ENCODE measurements at places on chromosomes 6 and 20.

DNA sequence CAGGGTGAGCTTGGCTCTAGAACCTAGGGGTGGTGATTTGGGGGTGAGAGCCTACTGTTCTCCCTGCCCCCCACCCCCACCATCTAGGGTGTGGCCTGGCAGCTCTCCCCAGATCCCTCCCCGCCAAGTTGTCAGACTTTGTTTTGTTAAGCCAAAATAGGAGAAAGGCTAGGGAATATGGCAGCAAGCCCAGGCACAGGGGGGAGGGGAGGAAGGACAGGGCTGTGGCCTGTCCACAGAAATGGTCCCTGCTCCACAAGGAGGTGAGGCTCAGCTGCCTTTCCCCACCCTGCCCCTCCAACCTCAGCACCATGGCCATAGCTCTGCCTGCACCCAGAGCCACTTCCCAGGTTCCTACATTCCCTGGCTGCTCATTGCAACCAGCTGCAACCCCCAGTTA lies 17.2 kb downstream of the SCUBE3 start:
- DNase-seq = no peak

- no peak for DNase-seq
These were observed 8.0 kb upstream of the PERP start for GRCh38 chr6:138115201-138115600.

- DNase-seq = no peak
These were observed 65.2 kb downstream of the STX11 start for GRCh38 chr6:144215402-144215931.

- no peak for DNase-seq
These were observed 26.4 kb upstream of the BHLHE23 start for GRCh38 chr20:63032861-63033793.

GRCh38 chr20:6034134-6034969 lies 19.5 kb downstream of the LRRN4 start:
- no peak for DNase-seq

GRCh38 chr6:86152546-86152945 lies 509.9 kb upstream of the SYNCRIP start:
- no peak for DNase-seq

GRCh38 chr6:155103816-155104366 lies 108.8 kb downstream of the TIAM2 start:
- no peak for DNase-seq

DNA sequence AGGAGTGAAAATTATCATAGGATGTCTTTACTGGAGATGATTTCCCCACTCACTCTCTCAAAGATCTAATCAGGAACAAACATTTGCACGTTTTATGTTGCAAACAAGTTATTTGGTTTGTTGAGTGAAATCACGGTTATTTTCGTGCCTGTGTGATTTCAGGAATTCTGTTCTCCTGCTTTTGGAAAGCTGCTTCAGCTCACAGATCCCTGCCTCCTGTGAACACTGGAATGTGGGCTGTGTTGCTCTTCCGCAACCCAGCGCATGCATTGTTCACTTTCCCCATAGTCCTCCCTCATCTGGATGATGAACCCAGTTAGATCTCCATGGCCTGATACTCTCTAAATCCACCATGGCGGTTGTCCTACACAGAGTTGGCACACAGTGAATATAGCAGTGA lies 91.0 kb downstream of the PLEKHG1 start:
- no peak for DNase-seq

GRCh38 chr20:24806705-24807676 lies 142.1 kb upstream of the CST7 start:
- no peak for DNase-seq

DNA sequence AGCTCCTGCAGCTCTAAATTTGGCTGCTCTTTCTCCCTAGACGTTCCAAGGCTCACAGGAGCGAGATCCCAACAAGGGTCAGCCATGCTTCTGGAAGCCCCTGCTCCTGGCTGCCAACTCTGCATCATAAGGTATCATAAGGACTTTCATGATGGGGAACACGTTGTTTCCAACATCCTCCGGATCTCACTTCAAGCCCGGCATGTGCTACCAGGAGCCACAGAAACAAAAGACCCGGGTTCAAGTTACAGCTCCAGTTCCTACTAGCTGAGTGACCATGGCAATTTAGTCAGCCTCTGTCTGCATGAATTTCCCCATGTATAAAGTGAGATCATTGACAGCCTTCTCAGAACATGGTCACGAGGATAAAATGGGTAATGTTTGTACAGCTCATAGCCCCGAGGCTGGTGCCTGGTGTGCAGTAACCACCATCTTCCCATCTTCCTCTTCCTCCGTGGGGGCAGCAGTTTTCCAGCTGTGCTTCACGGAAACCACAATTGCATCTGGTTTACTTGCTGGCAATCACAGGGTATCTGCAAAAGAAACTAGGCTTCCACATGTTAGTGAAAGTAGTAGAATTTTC lies 209.0 kb upstream of the ECI2 start:
- no peak for DNase-seq

DNA sequence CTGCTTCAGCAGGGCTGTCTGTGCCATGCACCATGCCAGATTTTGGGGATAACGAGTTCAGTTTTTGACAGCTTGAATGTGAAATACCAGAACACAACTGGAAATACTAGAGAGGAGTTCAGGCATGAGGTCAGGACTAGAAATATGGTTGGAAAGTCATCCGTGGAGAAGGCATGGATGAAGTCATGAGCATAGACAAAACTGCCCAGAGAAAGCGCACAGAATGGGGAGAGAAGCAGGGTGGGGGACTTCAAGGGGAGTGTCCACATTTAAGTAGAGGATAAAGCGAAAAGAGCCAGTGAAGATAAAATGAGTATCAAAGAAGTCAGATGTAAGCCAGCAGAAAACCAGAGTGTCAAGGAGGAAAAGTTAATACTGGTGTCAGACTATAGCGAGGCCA lies 653.4 kb upstream of the ARID1B start:
- no peak for DNase-seq

- DNase-seq = no peak
These were observed 4.6 kb downstream of the SGK2 start for GRCh38 chr20:43563429-43563828.

GRCh38 chr6:110068592-110068967 lies 90.5 kb downstream of the GPR6 start:
- DNase-seq = no peak

GRCh38 chr6:115796061-115796460 lies 264.6 kb downstream of the FRK start:
- DNase-seq = no peak

- DNase-seq = no peak
These were observed 14.9 kb downstream of the TREML2 start for GRCh38 chr6:41186031-41186562.

- DNase-seq = no peak
These were observed 190.6 kb downstream of the MANEA start for GRCh38 chr6:95767897-95768463.

DNA sequence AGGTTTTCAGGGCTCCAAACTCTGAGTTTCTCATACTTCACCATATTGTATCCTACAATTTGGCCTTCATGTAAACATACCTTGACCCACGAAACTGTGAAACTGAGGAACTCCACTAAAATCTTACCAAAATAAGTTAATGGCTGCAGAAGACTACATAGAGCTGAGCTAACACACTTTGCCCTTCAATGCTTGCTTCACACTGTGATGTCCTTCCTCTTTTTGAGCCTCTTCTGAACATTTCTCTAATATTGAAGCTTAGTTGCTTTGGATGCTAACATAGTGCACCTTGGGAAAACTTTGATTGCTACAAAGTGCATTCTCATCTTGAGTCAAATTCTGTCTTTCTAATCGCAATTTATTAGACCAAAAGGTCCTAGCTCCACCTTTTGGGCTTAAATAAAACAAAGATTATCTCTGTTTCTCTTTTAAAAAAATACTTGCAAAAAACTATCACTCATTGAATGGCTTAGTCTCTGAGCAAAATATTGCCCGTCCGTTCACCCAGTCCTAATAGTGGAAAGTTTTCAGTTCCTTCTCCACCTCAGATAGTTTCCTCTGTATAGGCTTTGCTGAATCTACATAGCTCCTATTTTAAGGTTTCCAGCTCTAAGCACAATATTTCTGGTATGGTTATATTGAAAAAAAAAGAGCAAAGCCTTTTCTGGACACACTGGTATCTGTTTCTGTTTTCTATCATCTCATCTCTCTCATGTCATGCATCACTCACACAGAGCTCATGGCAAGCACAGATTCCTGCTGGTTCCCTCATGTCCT lies 494.6 kb downstream of the RFPL4B start:
- DNase-seq = no peak

DNA sequence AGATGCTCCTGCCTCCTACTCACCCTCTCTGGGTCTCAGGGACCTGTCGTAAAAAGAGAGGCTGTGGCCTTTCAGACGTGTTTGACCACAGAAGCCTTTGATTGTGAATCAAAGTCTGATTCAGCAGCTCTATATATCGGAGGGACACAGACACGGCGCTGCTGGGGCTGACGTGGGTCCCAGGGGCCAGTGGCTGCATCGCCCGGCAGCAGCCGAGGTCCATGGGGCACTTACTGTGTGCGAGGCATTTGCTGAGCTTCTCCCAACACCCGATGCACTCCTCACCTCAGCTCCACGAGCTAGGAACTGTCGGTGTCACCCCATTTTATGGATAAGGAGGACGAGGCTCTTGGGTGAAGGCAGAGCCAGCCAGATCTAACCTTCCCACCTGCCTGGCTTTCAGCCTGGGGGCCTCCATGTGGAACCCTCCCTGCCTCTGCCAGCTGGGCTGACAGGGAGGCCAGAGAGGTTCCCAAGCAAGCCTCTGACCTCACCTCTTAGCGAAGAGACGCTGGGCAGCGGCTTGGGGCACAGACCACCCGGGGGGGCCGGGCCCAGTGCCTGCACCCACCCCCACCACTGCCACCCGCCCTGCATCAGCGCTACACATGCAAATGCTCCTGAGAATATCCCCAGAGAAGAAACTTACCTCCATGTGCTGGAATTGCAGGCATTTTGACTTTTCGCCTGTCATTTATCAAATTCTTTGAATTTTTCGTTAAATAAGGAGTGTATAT lies 19.9 kb downstream of the PMEPA1 start:
- DNase-seq = no peak

GRCh38 chr20:49890471-49891361 lies 24.6 kb downstream of the SPATA2 start:
- DNase-seq = no peak

- DNase-seq = no peak
These were observed 18.9 kb upstream of the ITPR3 start for GRCh38 chr6:33602180-33602579.

All from AG04450 (cell line).